ENCODE measurements at places on chromosomes 4 and X.

GRCh38 chr4:123553733-123554637 is 157.4 kb downstream of the SPRY1 start:
- no peak for DNase-seq

DNA sequence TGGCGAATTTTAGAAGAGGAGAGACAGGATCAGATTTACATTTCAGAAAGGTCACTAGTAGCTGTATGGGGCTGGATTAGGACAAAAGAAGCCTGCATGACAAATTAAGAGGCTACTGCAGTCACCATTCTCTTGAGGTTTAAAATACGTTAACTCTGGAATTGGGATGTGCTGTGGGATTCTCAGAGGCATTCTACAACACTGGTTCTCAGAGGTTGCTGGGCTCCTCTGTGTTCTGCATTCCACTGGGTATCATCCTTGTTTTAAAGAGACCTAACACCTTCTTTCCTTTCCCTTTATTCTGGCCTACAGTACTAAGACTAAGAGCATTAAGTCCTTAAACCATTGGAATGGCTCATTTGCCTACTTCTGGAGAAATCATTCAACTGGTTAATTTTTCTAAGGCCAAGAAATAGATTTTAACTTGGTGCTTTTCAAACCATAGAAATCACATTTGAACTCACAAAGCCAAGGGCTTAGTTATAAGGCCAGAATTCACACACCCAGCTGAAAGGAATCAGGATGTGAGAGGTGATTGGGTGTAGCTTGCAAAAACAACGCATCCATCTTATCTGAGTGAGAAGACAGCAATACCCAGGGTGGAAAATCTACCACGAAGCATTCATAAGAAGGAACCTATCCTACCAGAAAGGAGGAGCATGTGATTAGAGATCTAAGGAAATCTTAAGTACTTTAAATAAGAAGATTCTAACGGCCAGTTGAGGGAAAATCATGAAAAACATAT is 116.6 kb downstream of the SHISA3 start:
- no peak for DNase-seq

DNA sequence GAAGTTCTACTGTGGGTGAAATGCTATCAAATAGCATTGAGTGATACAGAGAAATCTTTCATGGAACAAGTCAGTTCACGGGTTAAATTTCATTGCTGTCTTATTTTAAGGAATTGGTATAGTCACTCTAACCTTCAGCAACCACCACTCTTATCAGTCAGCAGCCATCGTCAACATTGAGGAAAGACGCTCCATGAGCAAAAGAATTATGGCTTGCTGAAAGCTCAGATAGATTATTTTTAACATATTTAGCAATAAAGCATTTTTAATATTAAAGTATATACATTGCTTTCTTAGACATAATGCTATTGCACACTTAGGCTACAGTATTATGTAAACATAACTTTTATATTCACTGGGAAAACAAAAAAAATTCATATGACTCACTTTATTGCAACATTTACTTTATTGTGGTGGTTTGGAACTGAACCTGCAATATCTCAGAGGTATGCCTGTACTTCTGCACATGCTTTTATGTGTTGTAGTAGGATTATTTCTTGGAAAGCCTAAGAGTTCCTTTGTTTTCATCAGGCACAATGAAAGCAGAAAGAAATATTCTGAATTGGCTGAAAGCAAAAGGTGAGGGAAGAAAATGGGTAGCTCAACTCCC is 586.7 kb downstream of the GBA3 start:
- no peak for DNase-seq

DNA sequence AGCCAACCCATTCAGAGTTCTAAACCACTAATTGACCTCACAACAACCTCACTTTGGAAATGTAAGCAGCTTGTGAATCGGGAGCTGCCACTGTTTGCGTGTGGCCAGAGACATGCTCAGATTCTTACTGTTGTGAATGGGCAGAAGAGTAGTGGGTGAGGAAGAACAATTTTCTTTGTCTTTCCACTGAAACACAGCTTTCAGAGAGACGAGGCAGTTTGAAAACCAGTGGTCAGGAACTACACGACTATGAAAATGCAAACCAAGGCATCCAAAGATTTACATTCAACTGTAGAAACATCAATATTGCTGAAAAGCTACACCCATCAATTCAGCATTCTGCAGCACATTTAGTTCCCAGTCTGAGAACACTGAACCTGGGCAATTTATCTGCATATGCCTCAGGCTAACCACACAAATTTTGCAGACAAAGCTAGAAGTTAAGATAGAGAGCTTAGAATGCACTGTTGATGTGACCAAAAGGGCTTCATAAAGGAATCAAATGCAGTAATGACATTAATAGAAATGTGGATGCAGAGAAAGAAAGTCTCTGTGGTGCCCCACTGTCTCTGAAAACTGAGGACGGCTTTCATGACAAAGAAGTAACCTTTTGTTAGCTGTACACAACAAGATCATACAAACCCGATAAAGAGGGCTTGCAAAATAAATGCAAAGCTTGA is 134.3 kb downstream of the APBB2 start:
- DNase-seq = no peak

DNA sequence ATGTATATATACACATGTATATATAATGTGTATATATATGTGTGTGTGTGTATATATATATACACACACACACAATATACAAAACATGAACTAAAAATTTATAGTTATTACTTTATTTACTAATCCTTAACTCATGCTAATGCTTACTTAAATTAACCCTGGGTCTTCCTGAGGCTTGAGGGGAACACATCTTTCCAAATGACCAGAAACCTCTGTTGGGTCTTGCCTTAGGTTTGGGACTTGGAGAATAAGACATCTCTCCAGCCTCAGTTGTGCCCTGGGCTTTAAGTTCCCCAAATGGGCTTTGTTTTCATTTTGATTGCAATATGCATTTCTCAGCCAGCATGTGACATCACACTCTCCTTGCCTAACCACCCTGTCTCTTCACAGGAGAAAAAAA is 7.7 kb downstream of the GEMIN8 start:
- no peak for DNase-seq

GRCh38 chr4:144461906-144462305 is 184.1 kb upstream of the HHIP start:
- DNase-seq = no peak

GRCh38 chr4:185128272-185129119 is 14.6 kb upstream of the SLC25A4 start:
- no peak for DNase-seq

- no peak for DNase-seq
These were observed 101.1 kb downstream of the ADGRL3 start for GRCh38 chr4:61301271-61301670.

- DNase-seq = no peak
These were observed 43.3 kb upstream of the HAND2 start for GRCh38 chr4:173573286-173573685.

- DNase-seq = no peak
These were observed 37.9 kb upstream of the FSTL5 start for GRCh38 chr4:162201673-162202072.

- no peak for DNase-seq
These were observed 101.4 kb downstream of the GLRA2 start for GRCh38 chrX:14630733-14631132.

All from RWPE2 (cell line).